Activated CD8-positive, alpha-beta memory T cell treated with anti-CD3 and anti-CD28 coated beads, Interleukin-2, amount 50 U/mL, for 4 hours (primary cell): ENCODE measurements at places on chromosomes 7 and 10.

DNA sequence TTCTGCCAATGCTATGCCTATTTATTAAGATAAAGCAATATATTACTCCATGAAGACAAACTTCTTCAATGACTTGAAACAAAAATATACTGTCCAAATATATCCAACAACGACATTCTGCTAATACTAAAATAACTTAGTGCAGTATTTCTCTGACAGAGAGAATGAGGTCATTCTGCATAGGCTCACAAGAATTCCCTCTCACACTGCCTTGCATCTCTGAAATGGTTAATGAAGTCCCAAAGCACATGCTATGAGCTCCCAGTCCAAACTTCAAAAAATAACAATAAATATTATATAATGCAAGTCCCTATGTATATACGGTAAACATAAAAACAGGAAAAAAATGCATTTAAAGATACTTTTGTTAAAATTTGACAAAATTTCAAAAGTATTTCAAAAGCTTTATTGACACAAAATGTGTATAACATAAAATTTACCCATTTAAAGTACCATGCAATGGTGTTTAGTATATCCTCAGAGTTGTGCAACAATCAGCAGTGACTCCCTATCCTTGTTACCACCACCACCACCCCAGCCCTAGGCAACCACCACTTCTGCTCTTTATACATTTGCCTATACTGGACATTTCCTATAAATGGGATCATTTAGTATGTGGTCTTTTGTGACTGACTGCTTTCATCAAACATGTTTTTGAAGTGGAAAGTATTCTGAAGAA, 27.6 kb downstream of the CHCHD3 start:
- no peak for DNase-seq

GRCh38 chr7:92043637-92044036, 90.6 kb downstream of the CYP51A1 start:
- DNase-seq, result no peak

DNA sequence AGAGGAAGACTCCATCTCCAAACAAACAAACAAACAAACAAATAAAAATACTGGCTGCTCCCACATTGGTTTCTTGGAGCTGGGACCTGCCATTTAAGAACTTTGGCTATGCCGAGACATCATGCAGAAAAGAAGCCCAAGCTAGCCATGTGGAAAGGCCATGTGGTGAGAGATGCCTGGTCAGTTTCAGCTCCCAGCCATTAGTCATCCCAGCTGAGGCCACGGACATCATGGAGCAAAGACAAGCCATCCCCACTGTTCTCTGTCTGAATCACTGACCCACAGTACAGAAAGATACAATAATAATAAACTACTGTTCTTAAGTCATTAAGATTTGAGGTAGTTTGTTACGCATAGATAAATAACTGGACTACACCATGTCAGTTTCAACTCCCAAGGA, 70.0 kb upstream of the PCBD1 start:
- no peak for DNase-seq

DNA sequence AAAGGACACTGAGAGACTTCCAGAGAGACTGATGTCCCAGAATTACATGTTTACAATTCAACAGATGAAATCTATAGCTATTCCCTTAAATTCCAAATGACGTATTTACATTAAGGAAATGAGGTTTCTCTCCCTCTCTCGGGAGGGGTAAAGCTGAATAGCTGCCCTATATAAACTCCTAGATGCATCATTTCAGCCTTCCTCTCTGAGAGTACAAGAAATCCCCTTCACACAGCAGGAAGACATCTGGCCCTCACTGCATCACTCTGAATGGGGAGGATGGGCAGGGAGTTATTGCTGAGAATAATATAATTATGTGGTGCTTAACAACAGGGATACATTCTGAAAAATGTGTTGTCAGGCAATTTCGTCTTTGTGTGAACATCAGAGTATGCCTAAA, 11.0 kb downstream of the POT1 start:
- no peak for DNase-seq

- no peak for DNase-seq
Observed at GRCh38 chr10:34730726-34731125, 84.4 kb downstream of the PARD3 start.

DNA sequence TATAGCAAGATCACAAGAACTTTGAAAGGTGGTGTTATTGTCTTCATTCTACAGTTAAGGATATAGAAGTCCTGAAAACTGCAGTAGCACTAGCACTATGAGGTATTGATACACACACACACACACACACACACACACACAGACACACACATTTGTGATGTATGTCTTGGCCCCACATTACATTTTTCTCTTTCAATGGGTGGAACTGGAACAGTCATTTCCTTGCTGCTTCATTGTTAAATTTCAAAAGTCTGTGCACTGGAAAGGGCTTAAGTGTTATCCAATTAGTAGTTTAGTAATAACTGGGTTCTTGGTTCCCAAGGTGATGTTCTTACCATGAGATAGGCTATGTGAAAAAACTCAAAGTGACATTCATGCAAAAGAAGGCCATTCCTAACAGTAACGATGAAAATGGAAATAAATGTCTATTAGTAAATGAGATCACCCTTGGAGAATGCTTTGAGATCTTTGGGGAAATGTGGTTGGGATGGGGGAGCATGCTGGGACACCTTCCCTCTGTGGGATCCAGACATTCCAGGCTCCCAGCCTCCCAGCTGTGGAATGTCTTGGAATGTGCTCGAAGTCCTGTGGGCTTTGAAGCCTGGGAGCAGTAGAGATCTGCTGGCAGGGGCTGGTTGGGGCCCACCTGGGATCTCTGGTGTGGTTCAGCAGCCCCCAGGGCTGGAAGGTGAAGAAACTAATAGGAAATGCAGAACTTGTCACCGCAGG, 37.4 kb upstream of the CALD1 start:
- no peak for DNase-seq

DNA sequence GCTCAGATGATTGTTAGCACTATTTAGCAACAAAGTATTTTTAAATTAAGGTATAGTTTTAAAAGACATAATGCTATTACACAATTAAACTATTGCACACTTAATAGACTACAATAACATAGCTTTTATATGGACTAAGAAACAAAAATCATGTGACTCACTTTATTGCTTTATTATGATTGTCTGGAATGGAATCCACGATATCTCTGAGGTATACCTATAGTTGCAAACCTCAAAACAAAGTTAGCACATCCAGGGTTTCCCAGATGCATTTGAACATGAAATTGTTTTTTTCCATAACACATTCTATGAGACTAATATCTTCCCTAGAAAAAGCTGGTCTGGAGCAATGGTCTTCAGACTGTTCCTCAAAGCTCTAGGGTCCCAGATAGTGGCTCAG, 18.3 kb upstream of the RPEL1 start:
- DNase-seq, result no peak

DNA sequence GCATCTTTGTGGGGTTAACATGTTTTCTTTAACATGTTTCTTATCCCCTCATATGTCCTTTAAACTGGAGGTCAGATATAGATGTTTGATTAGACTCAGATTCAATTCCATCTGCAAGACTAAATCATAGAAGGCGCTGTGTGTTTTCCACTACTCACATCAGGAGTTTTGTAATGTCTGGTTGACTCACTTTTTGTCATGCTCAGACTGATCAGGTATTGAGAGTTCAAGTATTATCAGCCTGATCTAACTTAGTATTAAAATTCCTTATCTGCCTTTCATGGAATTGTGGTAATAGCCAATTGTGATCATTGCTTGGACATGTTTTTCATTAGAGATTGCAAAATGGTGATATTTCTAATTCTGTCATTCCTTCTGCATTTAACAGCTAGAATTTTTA, 30.2 kb downstream of the ENTPD7 start:
- no peak for DNase-seq

DNA sequence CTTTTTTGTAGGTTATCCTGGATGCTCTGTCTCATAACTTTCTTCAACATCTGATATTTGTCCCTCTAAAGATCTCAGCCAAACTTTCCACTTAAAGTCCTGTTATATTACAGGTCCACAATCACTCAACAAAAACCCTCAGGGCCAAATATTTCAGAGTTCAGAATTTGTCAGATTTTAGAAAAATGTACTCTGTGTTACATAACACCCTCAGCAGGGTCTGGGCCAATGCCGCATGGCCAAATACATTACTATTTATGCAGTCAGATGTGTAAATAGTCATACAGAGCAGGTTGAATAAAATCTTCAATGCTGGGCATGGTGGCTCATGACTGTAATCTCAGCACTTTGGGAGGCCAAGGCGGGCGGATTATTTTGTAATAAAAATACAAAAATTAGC, 11.5 kb downstream of the RAB19 start:
- DNase-seq, result no peak

GRCh38 chr10:42948040-42948439, 128.8 kb upstream of the RET start:
- DNase-seq, result no peak

DNA sequence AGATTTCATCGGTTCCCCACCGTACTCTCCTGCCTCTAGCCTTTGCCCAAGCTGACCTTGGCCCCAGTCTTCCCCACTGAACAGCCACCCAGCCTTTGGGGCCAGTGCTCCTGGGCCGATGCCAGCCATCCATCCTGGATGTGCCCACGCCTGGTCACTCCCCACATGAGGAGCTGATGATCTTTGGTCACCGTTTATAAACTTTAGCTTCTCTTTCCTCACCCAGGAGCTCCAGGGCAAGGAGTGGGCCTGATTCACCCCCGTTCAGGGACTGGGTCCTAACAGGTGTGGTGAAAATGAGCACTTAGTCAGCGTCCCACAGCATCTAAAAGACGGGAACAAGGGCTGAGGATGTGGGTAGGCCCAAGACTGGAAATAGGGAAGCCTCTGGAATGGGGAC, 22.9 kb downstream of the GTF2IRD1 start:
- no peak for DNase-seq

GRCh38 chr10:3354174-3354900, 181.8 kb upstream of the PITRM1 start:
- DNase-seq, result no peak

- DNase-seq, result no peak
Observed at GRCh38 chr10:31315453-31315852, 3.6 kb upstream of the ZEB1 start.
